Activated T-helper 2 cell treated with anti-CD3 and anti-CD28 coated beads, Interferon-gamma antibody, Interleukin-2, Interleukin-4, amounts not matched to agents 10 μg/mL and 5 μg/mL and 100 μg/mL, durations not matched to agents 14 hours and 24 hours and 36 hours (primary cell): ENCODE measurements at places on chromosomes 6 and 20. TPM values are rescaled to one million over a fixed set of nuclear protein-coding genes. Genes with fewer than 3 reads are reported as not detected.

Gene BMP2
- total RNA-seq = 0.07 and 0.25 TPM in 2 replicates

Gene SLC25A27
- 0.53 and 1.3 TPM in 2 replicates for total RNA-seq

Gene GJA10
- 0.11 and 0.32 TPM in 2 replicates for total RNA-seq

Gene BHLHE23
- total RNA-seq = not detected in 2 replicates

Gene CTAGE9
- not detected in 2 replicates for total RNA-seq

Gene NFATC2
- total RNA-seq = 67.1 and 68.0 TPM in 2 replicates

Gene PNPLA1
- total RNA-seq = not detected in 2 replicates

Gene KCNK15
- total RNA-seq = 0.16 and 0.34 TPM in 2 replicates

Gene SAMD3
- 3.2 and 3.4 TPM in 2 replicates for total RNA-seq

GRCh38 chr6:40472353-40472752 is 114.8 kb downstream of the LRFN2 start:
- no peak for DNase-seq

DNA sequence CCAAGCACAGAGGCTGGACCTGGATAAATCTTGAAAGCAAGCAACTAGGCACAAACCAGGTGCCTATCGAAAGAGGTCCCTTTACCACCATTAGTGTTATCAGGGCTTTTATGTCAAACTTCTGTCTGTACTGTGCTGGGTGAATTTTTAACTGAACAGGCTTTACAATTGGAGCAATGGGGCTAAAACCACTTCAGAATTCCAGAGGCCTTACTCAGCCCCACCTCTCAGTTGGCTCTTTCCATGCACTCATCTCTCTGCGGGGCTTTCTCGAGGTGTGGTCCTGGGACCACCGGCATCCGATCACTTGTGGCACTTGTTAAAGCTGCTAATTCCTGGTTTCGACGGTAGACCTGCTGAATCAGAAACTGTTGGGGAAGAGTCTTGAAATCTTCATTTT is 232.5 kb downstream of the SOX4 start:
- no peak for DNase-seq

GRCh38 chr6:42017021-42017643 is 33.2 kb upstream of the TAF8 start:
- peak; percentile 42 for DNase-seq

GRCh38 chr6:109511832-109512231 is 28.8 kb upstream of the ZBTB24 start:
- no peak for DNase-seq

- no peak for DNase-seq
Observed at GRCh38 chr6:157488058-157488457, 107.1 kb downstream of the ZDHHC14 start.

GRCh38 chr6:93079061-93079460 is 340.3 kb downstream of the EPHA7 start:
- DNase-seq = no peak

- no peak for DNase-seq
Observed at GRCh38 chr20:60630609-60631008, 621.5 kb upstream of the CDH4 start.

DNA sequence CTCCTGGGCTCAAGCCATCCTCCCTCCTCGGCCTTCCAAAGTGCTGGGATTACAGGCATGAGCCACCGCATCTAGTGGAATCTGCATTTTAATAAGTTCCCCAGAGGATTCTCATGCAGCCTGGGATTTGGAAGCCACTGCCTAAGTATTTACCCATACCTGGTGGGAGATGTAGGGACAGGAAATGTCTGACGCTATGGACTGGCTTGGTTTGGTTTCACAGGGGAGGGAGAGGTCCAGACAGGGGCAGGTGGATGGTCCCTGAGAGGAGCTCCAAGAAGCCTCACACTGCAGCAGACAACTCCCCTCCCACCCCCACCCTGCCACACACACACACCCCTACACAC is 4.4 kb downstream of the VSTM2L start:
- DNase-seq = no peak

GRCh38 chr6:5525209-5525608 is 263.9 kb downstream of the FARS2 start:
- DNase-seq = no peak

- DNase-seq = no peak
Observed at GRCh38 chr6:111534231-111534751, 51.3 kb upstream of the REV3L start.

GRCh38 chr6:143126574-143126941 is 65.9 kb downstream of the AIG1 start:
- DNase-seq = no peak

DNA sequence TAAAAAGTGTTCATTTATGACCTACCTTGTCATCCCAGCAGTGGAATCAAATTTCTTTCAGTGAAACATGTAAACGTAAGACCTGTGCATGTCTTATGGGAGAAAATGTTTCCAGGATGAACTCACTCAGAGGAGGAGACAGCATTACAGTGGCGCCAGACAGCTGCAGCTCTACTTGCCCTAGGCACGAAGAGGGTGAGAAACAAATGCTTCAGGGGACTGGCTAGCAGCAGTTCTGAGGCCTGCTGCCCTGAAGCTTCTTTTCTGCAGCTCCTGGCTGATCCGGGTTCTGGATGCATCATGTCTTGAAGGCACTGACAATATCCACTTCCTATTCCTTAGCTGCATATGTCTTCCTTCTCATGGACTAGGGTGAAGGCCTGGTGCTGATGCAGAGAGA is 120.2 kb downstream of the QRSL1 start:
- no peak for DNase-seq
